Fibroblast of gingiva (primary cell): ENCODE measurements at places on chromosomes 6 and 20.
A peak's percentile ranks its signal among the peaks of the same experiment; 100 is the strongest.

- no peak for DNase-seq
Measured at GRCh38 chr6:4268171-4268570, 132.8 kb upstream of the ECI2 start.

DNA sequence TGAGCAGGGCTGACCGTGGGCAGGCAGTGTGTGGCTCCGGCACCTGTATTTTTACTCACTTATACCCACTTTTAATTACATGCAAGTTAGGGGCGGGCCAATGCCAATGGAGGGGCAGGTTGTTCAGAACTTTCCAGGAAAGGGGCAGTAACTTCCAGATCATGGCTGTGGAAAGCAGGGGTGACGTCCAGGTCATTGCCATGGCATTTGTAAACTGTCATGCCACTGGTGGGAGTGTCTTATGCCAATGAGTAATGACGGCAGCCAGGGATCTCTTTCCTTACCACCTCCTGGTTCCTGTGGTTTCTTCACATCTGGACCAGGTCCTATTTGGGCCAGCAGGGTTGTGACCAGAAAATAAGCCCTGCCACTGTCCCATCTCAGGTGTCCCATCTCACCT is 258.7 kb downstream of the THBS2 start:
- no peak for DNase-seq

DNA sequence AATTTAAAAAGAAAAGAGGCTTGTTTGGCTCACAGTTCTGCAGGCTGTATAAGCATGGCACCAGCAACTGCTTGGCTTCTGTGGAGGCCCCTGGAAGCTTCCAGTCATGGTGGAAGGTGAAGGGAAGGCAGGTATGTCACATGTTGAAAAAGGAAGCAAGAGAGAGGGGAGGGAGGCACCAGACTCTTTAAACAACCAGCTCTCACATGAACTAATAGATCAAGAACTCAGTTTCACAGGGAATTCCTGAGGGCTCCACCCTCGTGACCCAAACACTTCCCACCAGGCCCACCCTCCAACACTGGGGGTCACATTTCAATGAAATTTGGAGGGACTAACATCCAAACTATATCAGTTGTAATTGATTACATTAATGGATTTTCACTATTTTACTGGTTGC is 127.9 kb upstream of the MLIP start:
- DNase-seq: no peak

DNA sequence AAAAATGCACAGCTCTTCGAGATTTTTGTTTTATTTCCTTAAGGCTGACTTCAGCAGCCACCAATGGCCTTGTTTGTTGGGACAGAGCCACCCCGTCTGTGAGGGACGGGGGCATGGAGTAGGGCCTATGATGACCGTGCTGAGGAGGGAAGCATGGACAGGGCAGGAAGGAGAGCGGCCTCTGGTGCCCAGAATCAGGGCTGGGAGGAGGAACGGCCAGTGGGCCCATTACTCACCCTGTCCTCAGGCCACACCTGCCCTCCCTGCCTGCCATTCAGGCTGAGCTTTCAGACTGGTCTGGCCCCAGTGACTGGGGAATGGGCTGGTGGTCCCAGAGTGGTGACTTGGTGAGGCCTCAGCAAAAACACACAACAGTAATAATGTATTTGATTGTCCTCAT is 104.4 kb downstream of the SMOC2 start:
- no peak for DNase-seq

DNA sequence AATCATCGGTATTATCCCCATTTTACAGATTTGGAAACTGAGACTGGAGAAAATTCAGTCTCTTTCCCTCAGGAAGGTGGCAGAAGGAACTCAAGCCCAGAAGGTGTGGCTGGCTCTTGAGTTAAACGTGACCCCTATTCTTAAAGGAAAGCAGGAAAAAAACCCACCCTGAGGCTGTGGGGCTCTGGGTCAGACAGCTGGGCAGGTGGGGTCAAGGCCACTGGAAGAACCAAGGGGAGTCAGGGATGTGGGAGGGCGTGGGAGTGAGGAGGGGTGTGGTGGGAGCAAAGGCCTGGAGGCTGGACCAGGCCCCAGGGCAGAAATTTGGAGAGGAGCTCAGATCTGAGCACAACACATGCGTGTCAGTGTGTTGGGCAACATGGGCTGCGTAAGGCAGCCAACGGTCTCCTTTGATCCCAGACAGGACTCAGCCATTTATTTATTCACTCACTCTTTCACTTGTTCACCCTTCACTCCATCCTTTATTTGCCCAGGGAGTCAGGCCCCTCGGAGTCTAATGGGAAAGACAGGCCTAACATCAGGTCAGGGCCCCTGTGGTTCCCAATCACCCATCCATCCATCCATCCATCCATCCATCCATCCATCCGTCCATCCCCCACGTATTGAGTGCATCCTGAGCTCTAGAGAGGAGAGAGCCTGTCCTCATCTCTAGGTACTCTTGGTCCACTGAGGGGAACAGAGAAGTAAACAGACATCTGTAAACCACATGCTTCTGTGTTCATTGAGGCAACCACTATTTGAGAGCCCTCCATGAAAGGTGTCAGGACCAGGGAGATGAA is 165.0 kb downstream of the VEGFA start:
- DNase-seq: no peak

GRCh38 chr20:58019850-58020625 is 208.4 kb downstream of the ANKRD60 start:
- no peak for DNase-seq

DNA sequence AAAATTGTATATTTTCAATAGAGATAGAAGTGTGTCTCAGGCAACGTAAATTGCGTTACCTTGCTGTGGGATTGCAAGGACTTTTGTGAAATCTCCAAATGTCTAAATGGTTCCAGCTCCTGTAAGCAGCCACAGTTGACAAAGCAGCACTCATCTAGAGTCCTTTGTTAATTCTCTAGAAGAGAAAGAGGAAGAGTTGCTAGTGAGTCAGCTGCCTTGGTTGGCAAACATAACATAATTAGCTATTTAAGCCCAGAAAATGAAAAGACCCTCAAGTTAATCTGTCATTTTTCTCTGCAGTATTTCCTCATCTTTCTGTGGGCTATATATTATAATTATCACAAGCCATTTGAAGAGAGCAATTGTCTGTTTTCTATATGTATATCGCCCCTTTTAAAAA is 66.4 kb upstream of the FABP7 start:
- DNase-seq: no peak

DNA sequence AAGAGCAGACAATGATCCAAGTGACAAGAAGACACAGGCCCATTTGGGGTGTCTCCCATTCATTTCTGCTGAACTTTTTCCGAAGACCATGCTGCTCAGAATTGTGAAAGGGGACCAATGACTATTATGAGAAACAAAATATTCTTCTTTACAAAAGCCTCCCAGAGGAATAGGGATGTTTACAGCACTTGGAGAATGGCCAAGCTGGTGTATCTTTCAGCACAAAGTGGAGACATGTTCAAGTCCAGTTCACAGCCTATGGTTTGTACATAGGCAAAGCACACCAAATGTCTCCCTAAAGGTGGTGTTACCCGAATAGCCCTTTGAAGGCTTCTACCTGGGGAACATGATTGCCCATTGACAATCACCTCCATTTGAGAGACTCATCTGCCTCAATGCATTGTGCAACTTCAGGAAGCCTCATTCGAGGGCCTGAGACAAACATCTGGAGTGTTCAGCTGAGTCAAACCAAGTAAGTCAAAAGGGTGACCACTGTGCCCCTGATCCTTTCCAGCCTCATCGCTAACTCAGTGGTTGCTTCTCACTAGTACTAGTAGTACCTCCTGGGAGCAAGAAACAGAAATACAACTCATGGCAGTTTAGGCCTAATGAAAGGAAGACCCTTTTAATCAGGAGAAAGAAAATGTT is 451.0 kb upstream of the MARCKS start:
- DNase-seq: peak; percentile 70

GRCh38 chr20:51487565-51488268 is 54.8 kb downstream of the NFATC2 start:
- no peak for DNase-seq

DNA sequence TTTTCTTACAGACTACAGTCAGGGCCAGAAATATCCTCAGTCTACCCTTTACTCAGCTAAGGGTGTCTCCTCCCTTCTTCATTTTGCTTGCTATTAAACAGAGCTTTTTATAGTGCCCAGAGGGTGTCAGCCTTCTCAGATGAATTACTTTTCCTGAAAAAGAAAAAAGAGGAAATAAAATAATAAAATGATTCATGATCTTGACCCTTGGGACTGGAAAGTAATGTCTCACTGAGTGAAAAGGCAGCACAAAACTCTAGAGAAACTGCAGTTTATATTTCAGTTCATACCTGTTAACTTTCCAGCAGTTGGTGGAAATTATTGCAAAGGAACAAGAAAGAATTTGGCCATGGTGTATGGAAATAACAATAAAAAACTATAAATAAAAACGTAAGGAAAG is 170.6 kb downstream of the IBTK start:
- no peak for DNase-seq

- DNase-seq: no peak
Measured at GRCh38 chr6:144297511-144298100, 12.5 kb downstream of the UTRN start.

- DNase-seq: no peak
Measured at GRCh38 chr6:34575326-34575725, 19.2 kb upstream of the SPDEF start.

GRCh38 chr6:159854959-159855358 is 35.8 kb upstream of the MAS1 start:
- DNase-seq: no peak

DNA sequence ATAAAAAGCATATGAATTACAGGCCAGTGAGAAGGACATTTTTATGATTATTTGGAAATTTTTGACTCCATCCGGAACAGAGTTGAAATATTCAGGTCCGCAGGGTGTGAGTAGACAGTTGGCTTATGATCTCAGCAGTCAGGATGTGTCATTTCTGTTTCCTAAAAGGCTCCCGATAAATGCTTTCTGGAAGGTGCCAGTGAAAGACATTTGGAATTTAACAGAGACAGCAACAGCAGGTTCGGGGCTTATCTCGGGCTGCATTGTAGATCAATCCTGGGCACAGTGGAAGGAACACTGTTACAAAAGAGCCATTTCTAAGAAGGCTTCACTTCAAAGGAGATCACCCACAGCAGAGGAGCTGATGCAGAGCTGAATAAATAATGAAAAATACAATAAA is 934.4 kb downstream of the KIF16B start:
- no peak for DNase-seq

- peak; percentile 66 for DNase-seq
Measured at GRCh38 chr6:52992980-52993920, 1.8 kb downstream of the GSTA4 start.

GRCh38 chr6:167779993-167780655 is 46.6 kb upstream of the AFDN start:
- no peak for DNase-seq

- DNase-seq: no peak
Measured at GRCh38 chr6:144471986-144472385, 186.9 kb downstream of the UTRN start.
